Right forelimb (tissue), 1 donor: ENCODE measurements at places on chromosomes 1 and 21.

- DNase-seq: no peak
Observed at GRCh38 chr1:240602189-240602588, 9.8 kb downstream of the GREM2 start.

DNA sequence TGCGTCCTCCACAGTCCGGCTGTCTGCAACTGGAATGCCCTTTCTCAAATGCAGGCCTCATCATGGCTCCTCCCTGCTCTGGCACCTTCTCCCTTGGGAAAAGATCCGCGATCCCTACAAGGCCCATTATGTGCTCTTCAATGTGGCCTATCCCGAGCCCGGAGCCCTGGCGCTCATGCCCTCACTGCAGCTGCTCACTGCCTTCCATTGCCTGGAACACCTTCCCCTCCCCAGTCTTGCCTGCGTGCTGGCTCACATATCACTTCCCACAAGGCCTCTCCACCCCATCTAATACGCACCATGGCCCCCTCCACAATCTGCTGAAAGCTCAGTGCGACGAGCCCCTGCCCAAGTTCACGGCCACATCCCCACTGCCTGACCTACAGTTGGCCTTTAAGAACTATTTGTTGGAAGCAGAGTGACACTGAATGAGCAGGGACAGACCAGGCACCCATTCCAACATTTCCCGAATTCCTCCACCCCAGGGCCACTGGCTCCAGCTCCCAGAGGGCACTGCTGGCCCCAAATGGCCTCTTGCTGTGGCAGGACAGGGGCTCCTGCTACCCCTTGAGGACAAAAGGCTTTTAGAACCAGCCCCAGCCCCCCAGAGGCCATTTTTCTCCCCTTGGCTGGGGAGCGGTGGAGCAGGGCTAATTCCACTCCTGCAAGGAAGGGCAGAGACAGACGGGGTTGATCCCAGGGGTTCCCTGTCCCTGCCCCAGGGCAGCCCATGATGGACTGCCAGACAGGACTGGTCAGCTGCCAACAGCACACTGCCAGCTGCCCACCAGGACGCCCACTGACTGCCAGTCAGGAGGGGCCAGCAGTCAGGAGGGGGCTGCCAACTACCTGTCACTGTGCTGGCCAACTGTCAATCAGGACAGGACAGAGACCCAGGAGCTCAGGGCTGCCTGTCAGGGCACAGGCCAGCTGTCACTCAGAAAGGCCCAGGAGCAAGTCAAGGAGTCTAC lies 64.8 kb downstream of the DHRS3 start:
- no peak for DNase-seq

GRCh38 chr1:96361961-96362360 lies 359.6 kb upstream of the PTBP2 start:
- DNase-seq: no peak

DNA sequence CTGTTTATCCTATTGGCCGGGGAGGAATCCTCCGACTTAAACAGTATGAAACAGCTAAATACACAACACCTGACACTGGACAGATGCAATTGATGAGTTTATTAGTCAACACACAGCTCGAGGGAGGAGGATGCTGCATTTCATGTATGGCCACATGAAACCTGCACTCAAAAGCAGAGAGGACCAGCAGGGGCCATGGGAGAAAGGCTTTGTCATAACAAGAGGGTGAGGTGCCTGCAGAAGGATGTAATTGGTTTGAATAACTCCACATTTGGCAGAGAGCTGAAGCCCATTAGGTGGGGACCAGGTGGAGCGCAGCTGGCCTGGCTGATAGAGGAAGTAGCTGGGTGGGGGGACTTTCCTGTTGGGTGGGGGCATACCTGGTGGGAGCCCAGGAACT lies 599.1 kb downstream of the PTPRU start:
- no peak for DNase-seq

DNA sequence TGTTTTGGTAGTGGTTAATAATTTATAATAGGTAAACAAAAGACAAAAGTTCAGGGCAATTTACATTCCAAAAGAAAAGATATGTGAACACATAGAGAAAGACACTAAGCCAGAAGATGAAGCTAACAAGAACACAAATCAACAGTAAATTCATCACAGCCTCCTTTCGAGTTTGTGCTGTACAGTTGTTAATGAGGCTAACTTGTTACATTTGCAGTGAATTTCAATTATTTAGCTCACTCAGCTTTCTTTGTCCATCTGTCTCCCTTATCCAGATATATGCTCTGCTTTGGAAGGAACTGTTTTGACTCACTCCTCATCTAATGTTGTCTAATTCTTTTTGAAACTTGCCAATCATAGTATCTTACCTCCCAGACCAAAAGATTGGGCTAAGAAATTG lies 423.3 kb upstream of the OLFM3 start:
- DNase-seq: no peak

GRCh38 chr1:86155051-86155806 lies 1.3 kb downstream of the COL24A1 start:
- peak; percentile 71 for DNase-seq

DNA sequence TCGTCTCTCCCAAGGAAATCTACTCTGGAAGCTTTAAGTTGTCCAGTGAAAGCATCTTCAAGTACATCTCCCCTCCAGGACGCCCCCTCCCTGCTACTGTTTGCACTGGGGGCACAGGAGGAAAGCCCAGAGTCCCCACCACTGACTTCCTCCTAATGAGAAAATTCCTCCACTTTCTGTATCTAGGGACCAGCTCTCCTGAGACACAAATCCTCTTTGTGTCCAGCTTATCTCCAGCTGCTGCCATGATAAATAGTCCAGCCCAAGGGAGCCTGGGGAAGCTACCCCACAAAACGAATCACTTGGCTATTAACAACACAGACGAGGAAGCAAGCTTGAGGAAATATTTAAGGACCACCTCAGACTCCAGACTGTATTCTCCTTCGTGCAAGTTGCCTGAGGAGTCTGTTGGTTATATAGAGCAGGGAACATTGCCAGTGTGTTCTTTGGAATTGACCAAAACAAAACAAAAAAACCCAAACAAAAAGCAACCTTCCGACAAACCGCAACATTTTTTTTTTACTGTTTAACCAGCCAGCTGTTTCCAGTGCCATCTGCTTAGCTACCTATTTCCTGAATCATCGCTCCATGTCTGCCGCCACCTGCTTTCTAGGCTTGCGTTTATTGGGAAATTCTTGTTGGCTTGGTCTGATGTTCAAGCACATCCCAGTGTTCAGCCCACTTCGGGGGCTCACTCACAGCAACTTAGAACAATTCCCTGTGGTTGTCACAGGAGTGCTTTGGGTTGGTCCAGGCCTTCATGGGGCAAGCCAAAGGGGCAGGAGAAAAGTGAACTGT lies 7.7 kb downstream of the C1orf226 start:
- no peak for DNase-seq

DNA sequence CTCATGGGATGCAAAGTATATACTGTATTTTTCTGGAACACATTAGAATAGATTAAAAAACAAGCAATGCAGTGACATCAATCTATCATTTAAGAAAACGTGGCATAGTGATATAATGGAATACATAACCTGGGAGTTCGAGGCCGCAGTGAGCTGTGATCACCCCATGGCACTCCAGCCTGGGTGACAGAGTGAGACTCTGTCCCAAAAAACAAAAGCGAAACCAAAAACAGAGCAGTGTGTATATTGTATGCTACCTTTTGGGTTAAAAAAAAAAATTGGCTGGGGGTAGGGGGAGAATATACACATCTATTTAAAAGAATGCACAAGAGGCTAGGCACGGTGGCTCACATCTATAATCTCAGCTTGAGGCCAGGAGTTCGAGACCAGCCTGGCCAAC lies 13.5 kb downstream of the SLC2A1 start:
- no peak for DNase-seq

DNA sequence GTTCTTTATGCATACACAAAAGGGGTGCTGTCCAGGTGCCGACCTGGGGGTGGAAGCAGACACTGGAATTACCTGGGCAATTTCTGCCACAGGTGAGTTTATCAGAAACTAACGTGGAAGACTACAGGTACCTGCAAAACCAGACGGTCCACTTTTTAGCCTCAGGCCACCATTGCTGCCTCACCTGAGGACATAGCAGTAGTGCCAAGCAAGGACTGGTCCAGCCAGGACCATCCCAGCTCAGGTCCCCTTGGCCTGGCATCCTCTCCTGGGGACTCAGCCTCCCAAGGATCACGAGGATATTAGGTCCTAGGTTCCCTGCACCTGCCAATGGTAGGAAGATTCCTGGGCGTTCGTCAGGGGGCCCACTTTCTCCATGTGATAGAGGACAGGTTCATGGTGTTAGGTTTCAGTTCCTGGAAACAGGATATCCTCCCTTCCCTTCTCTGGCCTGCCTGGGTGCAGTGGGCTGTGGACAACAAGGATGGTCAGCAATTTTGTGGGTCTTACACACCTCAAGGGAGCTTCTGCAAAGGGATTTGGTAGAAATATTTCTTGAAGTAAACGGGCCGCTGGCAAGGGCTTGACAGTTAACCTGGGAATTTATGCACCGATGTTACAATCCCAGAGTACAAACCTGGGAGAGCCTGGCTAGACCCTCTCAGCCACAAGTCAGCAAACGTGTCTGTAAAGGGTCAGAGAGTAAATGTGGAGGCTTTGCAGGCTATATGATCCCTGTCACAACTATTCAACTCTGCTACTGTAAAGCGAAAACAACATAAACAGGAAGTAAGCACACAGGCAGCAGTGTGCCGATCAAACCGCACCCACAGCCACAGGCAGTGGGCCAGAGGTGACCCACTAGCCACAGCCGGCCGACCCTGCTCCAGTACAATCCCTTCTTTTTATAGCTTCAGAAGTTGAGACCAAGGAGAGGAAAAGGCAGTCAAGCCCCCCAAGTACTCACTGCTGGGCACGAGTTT lies 71.4 kb upstream of the RAB4A start:
- peak; percentile 61 for DNase-seq

DNA sequence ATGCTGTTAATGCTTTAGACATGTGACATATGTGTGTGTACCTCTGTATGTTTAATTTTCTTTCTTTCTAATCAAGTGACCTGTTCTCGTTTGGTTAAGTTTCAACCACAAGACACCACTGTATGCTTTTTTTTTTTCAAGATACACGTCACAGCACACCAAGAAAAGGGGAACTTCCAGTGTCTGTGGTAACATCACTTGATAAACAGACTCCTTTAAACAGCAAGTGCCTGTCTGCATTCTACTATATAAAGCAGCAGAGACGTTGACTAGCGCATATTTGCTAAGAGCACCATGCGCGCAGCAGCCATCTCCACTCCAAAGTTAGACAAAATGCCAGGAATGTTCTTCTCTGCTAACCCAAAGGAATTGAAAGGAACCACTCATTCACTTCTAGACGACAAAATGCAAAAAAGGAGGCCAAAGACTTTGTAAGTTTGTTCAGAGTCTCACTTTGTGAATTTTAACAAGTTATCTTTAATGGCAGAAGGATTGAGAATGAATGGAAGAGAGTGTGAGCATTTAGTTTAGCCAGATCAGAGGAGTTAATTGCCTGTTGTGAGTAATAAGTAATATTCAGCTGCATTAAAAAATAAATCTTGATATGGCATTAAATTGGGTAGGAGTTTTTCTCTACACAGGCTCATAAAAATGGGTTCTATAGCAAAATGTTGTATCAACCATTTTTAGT lies at the start of gene RGS1:
Gene RGS1, plus strand, starts transcription at position 275 of the 691 bp plus-strand sequence. Its CDS starts 20 bp downstream, at position 295.
- DNase-seq: no peak

GRCh38 chr1:167420510-167420909 lies 97.8 kb downstream of the CD247 start:
- DNase-seq: no peak

DNA sequence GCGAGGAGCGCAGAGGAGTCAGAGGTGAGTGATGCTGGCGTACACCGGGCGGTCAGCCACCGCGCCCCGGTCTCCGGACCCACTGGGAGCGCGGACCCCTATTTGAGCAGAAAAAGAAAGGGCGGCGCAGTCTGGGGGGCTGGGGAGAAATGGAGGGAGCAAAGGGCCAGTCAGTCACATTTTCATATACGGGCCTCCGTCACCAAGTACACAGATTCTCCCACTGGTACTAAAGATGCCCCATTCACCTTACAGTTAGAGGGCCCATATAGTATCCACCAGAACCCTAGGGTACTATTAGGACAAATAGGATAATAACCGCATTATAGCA lies 573 bp downstream of the C2CD4D start:
- no peak for DNase-seq

GRCh38 chr1:230061801-230062200 lies 5.2 kb upstream of the GALNT2 start:
- DNase-seq: no peak

DNA sequence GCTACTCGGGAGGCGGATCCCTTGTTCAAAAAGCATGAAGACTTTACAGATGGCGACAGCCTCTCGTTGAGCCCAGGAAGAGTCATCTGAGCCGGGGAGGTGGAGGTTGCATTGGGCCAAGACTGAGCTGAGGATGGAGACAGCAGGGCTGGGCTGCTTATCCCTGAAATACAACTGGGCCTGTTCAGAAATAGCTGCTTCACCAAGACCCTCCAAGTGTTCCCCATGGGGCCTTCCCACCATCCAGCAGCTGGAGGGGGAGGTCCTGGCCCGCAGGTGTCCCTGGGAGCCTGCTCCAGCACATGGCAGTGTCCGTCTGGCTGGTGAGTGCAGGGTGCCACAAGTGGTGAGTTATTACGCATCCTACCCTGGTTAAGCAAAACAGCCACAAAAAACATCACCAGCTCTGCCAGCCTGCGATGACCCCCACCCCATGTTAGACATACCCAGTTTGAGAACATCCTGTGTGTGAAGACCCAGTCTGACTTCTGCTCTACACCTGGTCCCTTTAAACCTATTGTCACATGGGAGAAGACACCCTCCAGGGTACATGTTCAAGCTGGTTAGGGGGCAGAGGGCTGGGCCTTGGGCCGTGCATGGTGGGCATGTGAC lies 93.1 kb upstream of the TMPRSS2 start:
- DNase-seq: no peak

- no peak for DNase-seq
Observed at GRCh38 chr1:211643324-211644212, 31.9 kb downstream of the NEK2 start.

DNA sequence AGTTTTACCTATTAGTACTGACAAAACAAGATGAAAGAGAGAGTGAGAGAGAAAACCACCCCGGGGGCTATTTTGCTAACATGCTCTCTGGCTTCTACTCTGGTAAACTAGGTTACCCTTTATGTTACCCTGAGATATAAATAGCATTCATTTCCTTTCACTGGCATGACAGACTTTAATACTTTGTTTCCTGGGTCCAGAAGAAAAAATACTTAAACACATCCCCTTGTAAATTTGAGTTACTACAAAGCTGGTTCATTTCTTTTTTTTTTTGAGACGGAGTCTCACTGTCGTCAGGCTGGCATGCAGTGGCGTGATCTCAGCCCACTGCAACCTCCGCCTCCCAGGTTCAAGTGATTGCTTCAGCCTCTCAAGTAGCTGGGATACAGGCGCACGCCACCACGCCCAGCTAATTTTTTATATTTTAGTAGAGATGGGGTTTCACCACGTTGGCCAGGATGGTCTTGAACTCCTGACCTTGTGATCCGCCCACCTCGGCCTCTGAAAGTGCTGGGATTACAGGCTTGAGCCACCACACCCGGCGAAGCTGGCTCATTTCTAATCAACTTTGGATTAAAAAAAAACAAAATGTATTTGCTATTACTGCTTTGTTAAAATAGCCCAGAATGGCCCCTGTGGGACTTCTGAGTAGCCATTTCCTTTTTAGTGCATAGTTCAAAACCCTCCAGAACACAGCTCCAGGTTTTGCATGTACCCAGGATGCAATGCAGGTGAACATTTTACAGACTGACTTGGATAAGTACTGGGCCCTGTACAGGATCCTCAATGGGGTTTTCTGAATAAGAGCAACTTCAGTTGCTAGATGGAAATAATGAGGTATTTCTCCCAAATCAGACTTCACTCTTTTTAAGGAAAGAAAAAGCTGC lies 20.6 kb downstream of the INPP5B start:
- no peak for DNase-seq
